Activated CD8-positive, alpha-beta memory T cell treated with anti-CD3 and anti-CD28 coated beads for 1 hour (primary cell): ENCODE measurements at places on chromosomes 12 and 14.
A peak's percentile ranks its signal among the peaks of the same experiment; 100 is the strongest.

GRCh38 chr14:74835645-74836250, 40.2 kb downstream of the PROX2 start:
- no peak for DNase-seq

DNA sequence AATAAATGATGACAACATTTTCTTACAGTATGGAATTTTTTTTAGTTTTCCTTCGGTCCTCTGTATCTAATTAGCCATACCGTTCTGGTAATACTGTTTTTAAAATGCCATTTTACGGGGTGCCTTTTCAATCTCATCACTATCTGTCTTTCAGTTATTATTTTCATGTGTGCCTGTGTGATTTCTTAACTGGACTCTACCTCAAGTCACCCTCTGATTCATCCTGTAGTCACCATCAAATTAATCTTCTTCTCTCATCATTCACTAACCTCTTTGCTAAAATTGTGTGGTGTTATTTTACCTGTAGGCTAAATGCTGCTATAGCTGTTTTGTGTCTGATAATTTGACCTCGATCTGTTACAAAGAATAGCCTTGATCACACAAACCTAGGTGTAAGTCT, 16.0 kb upstream of the CCT2 start:
- no peak for DNase-seq

GRCh38 chr12:121947981-121948380, 29.6 kb downstream of the CFAP251 start:
- no peak for DNase-seq

GRCh38 chr12:5505116-5505515, 73.2 kb downstream of the NTF3 start:
- DNase-seq = no peak

DNA sequence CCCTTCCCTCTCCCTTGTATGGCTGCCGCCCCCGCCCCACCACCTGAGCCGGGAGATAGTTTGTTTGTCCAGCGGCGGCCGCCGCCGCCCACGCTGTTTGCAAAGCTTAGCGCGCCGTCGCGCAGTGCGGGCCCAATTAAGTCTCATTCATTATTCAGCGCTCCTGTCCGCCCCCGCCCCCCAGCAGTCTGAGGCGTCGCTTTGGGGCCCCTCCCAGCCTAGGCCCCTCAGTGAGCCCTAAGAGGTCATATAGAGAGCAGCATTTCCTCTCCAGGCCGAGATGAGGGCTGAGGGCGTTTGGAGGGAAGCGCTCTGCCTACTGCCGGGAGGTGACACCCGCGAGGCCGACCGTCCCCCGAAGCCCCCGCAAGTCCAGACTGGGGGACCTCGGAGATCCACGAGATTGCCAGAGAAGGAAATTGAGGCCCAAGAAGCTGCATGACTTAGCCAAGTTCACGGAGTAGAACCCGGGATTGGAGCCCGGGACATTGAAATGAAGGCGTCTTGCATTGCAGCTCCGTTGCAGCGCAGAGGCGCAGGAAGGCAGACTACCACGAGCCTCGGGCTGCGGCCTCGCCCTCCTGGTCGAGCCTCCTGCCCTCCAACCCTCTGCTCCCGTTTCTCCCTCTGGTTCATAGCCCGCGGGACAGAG, at the start of gene DNAJC22:
TSS of gene DNAJC22 (plus strand) at position 230 of the 652 bp plus-strand sequence. CDS start 1,985 bp downstream, outside the sequence.
- DNase-seq = no peak

DNA sequence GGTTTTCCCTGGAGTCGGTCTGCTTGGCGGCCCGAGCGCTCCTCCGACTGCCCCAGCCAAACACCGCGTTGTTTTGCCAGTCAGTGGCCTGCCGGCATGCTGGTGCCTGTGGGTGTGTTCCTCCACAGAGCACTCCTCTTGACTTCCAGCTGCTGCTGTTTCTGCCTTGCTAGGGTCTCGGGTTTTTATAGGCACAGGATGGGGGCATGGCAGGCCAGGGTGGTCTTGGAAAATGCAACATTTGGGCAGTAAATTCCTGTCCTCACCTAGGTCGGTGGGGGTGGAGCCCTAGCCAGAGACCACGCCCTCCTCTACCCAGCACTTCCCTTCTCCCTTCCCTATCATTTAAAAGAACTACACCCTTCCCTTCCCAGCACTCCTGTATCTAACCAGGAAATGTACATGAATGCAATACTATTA, 34.7 kb upstream of the VASH1 start:
- no peak for DNase-seq

DNA sequence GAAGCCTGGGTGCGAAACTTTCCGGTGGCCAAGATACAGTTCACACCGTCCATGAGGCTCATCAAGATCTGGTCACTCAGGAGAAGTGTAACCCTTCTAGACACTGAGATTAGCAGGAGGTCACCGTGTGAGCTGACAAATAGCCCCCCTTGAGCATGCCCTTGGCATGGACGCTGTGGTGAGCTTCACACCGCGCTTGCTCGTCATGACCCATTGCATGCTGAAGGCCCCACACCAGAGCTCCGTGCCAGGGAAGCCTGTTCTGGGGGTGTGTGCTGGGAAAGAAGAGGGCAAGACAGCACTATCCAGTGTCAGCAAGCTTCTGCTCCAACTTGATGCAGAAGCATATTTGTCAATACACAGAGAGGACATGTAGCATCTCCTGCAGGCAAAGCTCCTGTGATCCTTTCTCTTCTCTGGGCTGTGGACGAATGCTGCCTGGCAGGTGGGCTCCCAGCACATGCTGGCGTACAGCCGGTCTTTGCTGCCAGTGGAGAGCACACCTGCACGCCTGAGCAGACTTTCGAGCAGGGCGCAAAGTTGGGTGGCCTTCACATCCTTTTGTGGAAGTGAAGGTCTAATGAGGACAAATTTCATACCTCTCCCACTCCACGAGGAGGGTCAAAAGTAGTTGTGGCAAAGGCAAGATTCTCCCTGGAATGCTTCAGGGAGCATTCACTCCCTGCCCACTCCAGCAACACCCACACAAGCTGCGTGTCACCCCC, 126.9 kb upstream of the FKBP4 start:
- DNase-seq = no peak

- peak; percentile 63 for DNase-seq
These were observed at the start of gene REC8 for GRCh38 chr14:24171422-24172260. TSS of gene REC8 (plus strand) at chr14:24172080. CDS start at chr14:24172553, 473 bp downstream.

GRCh38 chr12:29067430-29067829, 81.6 kb upstream of the FAR2 start:
- no peak for DNase-seq

- DNase-seq = no peak
These were observed 18.3 kb downstream of the DNM1L start for GRCh38 chr12:32697445-32697844.
